ENCODE measurements at places on chromosomes 16 and 17.
A peak's percentile ranks its signal among the peaks of the same experiment; 100 is the strongest.

DNA sequence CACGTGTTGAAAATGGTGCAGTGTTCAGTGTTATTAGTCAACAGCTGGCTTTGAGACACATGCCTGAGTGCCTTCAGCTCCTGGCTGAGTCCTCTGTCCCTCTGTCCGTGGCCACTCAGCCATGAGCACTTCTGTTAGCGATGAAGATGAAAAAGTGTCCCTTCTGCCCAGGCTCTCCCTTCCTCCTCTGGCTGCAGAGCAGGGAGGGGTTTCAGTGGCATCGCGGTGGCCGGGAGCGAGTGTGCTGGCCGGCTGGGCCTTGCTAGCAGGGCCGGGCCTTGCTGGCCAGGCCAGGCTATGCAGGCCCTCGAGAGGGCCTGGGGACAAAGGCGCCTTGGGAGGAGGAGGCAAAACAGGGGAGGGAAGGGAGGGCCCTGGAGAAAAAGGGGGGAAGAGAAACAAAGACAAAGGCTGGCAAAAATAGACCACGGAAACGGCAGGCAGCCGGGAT is 47.7 kb downstream of the CMIP start:
- DNase-seq, result no peak

DNA sequence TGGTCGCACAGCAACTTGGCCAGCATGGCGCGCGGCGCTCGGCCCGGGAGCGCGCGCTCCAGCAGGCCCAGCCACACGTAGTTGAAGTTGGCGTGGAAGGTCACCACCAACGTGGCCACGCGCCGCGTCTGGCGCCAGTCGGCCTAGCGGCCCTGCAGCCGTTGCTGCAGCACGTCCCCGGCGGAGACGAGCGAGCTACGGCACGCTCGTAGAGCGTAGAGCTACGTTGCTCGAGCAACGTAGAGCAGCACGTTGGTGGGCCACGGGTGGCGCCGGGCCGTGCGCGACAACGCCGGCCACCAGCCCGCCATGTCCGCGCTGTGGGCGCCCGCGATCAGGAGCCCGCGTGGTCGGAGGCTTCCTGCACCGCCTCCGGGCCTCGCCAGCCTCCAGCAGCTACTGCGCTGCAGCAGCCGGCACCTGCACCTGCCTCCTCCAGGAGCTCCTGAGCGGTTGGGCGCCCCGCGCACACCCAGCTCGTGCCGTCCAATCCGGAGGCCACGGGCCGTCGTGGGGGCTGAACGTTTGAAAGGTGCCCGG is 13.4 kb upstream of the SULT1A1 start:
- peak; percentile 78 for DNase-seq

DNA sequence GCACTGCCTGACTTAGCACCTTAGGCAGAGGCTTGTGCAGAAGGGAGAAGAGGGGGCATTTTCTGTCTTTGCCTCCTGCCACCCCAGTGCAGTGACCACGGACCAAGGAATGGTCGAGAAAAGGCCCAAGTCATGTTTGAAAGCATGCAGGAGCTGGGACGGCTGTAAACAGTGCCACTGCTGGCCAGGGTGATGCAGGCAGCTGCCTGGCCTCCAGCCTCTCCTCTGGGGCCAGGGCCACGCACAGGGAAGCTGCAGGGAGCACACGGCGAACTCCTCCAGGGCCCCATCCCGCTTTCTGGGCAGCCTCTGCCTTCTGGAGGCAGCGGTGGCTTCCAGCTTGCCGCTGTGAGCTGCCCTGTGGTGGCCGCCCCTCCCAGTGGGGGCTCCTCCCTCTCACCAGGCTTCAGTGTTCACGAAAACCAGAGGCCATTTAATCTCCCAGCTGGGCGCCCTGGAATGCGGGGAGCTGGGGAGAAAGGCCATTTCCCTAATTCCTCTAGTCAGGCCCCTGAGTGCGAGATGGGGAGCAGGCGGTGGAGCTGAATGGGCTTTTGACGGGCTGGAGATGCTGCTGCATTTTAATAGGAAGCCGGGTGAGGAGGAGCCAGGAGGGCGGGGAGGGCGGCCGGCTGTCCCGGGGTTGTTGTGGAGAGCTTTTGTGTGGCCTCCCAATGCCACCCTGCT is 28.7 kb upstream of the DNAI2 start:
- no peak for DNase-seq

DNA sequence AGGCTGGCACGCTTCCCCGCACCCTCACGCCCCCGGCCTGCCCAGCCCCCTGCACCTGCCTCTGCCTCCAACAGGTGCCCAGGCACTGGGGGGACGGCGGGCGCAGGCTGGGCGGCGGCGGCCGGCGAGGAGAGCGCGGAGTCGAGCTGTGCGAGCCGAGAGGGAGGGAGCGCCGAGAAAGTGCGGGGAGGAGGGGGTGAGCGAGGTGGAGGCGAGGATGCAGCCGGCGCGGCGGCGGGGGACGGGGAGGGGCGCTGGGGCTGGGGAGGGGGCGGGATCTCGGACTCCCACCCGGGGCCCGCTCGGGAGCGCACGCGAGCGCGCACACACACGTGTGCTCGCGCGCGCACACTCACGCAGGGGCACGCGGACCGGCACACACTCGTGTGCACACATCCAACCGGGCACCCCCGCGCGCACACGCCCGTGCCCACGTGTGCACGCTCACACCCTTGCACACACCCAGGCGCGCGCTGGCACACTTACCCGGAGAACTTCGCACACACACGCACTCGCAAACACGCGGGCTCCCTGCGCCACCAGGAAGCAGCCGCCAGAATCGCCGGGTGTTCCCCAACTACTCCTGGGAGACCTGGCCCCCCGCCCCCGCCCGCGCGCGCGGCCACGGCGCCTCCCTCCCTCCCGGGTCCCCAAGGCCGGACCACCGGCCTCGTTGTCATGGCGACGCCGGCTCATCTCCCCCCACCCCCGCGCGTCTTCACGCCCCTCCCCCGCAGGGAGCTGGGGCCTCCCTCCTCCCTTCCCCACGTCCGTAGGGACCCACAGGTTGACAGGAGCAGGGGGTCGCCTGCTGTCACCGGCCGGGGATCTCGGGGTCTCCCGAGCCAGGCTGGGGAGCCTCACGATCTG is at the start of gene DOC2A:
Gene DOC2A (minus strand): TSS at position 184 of the 870 bp plus-strand sequence. CDS start 805 bp downstream, outside the sequence.
- DNase-seq, result no peak

DNA sequence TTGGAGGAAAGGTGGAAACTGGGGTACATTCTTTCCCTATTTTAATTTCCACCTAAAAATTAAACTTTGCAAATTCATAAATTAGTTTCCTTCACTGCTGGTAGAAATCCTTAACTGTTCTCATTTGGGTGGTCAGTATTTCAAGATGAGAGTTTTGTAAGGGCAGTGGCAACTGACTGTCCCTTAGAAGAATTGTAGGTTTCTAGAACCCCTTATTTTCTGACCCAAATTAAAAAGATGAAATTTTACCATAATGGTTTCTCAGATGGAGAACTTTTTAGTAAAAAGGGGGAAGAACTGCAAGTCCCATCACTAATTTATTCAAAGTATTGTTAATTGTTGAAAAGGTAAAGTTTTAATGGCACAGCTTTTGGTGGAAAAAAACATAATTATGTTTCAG is 5.6 kb downstream of the IGF2BP1 start:
- DNase-seq, result no peak

DNA sequence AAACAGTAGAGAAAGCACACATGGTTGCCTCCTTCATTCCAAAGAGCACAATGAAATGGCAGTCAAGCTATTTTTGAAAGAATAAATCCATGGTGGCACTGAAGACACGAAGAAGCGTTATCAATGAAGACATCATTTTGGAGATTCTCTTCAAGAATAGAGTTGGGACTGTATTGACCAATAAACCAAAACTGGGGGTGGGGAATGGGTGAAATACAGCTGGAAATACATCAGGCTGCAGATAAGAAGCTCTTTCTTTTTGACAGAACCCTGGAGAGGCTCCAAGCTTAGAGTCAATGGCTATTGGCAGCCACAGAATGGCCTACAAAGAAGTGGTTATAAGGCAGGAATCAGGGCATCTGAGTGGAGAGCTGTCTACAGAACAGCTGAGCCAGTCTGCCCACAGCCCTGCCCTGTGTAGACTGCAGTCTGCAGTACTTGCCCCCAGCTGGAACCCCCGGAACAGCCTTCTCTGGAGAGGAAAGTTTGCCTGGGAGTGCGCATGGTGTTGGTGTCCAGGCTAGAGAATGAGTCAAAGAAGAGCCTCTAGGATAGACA is 100.4 kb downstream of the STX8 start:
- DNase-seq, result no peak

DNA sequence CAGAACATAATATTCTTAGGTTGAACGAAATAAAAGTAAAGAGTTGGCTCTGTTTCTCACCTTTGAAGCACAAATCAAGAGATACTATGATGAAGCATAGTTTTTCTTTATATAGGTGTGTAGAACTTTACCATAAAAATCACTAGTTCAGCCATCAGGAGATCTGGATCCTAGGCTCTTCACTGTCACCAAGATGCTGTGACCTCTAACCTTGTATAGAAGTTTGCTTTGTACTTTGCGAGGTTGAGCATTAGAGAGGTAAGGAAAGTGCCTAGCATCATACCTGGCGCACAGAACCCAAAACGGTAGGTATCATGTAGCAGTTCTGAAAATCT is 553 bp upstream of the CDC6 start:
- DNase-seq, result no peak

- DNase-seq, result no peak
Measured at GRCh38 chr17:32112416-32112815, 29.9 kb upstream of the RHOT1 start.

GRCh38 chr17:8149419-8150193 is 2.6 kb downstream of the PER1 start:
- no peak for DNase-seq

DNA sequence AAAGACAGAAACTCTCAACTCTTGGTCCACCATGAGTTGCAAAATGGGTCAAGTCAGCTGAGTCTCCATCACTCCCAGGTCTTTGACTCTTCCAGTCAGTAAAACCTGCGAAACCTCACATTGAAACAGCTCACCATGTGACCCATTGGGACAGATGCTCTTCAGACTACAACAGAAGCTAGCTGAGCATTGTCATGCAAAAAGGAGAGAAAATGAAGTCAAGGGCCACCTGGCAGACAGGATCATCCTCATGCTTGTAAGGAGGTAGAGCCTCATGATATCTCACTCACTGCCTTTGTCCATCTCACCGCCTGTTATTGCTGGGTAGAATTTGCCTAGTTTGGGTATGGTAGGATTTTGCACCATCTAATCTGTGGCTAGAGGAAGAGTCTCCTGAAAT is 50.2 kb downstream of the MAF start:
- DNase-seq, result no peak

DNA sequence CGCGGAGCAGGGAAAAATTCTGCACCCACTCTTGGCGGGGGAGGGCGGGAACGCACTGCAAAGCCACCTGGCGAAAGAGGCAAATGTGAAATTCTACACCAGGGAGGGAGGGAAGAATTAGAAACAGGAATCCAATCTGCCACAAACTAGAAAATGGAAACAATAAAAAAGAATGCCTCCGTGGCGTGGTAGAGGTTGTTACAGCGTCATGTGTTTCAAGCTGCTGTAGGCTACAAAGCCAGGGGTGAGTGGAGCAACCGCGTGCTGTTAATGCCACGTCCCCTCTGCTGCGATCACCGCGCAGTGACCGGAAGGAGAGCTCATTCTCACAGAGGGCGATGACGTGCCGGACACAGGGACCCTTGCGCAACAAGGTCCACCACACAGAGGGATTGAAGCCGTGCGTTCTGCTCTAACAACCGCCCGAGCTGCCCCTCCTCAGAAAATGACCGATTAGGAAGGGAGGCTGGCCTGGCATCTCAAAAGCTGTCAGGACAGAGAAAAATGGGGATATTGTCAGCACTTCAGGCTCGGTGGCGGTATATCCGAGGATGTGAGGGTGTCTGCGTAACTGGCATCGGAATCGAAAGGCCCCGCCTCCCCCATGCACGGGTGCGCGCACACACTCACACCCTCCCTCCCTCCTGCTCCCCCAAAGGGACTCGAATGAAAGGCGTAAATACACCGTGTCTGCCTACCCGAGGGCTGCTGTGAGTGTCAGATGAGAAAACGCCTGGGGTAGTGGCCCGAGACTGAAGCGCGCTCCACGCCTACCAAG is 70.8 kb upstream of the TNRC6C start:
- peak; percentile 60 for DNase-seq

- no peak for DNase-seq
Measured at GRCh38 chr17:78729641-78730040, 52.4 kb downstream of the CYTH1 start.

DNA sequence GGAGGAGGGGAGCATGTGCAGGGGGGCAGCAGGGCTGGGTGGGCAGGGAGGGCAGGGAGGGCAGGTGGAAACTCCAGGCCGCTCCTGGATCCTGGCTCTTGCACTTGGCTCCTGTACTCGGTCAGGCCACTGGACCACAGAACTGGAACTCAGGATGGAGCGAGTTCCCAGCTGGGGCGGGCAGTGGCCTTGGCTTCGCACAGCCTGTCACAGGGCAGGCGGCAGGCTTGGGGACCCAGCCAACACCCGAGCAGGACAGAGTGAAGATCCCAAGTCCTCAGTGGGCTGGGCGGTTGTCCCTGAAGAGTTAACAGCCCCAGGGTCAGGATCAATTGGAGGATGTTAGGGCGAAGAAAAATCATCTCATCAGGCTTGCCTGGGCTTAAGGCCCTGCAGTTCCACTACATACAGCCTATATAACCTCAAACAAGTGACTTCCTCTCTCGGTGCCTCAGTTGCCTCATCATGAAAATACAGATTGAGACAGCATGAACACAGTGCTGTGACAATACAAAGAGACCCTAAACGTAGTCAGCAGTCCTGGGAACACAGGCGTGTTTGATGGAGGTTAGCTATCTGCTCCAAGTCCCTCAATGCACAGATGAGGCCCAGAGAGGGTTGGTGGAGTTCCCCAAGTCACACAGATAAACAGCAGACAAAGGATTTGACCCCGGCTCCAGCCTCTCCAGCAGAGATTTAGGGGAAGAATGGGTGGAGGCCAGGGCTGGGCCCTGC is 21.9 kb downstream of the ZNF423 start:
- DNase-seq, result no peak

- no peak for DNase-seq
Measured at GRCh38 chr16:20175358-20175757, 101.7 kb upstream of the GPR139 start.

DNA sequence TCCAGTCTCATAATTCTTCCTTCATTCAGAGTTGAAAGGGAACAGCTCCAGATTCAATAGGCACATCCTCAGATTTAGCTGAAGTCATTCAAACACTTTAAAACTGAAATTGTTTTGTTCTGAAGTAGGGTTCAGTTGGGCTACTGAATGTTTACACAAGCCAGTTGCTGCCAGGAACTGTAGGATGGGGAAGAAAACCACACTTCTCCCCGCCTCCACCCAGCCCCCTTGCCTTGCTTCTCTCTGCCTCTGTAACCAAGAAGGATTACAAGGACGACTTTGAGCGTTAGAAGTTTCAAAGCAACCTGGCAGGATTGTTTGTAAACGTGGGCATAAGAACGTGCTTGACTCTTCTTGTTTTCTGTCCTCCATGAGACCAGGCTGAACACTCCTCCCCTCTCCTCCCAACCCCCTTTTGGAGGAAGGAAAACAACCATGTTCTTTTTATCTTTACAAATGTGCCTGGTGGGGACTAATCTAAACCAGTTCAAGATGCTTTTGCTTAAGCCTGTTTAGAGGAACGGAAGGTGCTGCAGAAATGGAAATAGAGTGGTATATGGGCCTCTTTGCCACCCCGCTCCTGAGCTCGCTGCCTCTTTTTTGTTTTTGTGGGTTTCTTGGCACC is 287.9 kb downstream of the FTO start:
- no peak for DNase-seq

Data from activated T-cell treated with anti-CD3 and anti-CD28 coated beads, Interleukin-2, amount 50 U/mL, for 48 hours (primary cell).